ENCODE measurements at places on chromosomes 12 and 14.

DNA sequence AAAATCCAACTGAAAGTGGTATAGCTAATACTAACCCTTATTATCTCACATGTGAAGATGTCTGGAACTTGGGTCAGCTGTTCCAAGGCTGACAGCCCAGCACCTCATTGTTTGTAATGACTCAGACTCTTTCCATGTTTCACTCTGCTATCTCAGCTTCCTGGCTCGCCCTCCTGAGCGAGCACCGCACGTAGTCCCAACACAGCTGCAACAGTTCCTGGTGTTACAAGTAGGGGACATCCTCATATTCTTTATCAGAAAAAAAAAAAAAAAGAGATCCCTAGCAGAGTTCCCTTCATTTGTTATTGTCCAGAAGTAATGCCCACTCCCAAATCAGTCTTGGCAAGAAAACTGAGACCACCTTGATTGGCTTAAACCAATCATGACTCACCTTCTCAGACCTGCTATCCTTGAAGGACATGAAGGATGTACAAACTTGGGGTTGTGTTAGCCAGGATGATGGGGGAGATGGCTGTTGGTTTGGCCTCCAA lies 92.5 kb downstream of the ADCK1 start:
- DNase-seq, result no peak

GRCh38 chr12:49200919-49201594 lies 12.2 kb upstream of the TUBA1A start:
- DNase-seq, result no peak

DNA sequence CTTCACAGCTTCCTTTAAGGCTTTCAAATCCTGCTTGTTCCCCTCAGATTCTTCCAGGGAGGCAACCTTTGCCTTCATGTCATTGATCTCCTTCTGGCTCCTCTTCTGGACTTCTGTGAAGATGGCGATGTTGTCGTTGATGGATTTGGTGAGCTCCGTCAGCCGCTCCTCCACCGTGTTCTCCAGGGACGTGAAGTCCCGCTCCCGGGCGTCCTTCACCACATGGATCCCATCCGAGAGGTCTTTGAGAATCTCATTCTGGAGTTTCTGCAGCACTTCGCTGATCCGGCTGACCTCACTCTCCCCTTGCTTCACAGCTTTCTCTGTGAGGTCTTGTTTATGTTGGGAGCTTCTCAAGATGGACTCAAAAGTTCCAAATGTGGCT lies 7.9 kb downstream of the CKAP4 start:
- no peak for DNase-seq

- DNase-seq, result no peak
Observed at GRCh38 chr14:22448905-22449599, 140.0 kb downstream of the DAD1 start.

Data from stimulated activated CD8-positive, alpha-beta memory T cell treated with anti-CD3 and anti-CD28 coated beads, Interleukin-7, amount 100 ng/mL, for 24 hours (primary cell).